ENCODE measurements at places on chromosomes 1 and 21.

GRCh38 chr1:221117548-221117951 is 238.3 kb downstream of the HLX start:
- DNase-seq: no peak

DNA sequence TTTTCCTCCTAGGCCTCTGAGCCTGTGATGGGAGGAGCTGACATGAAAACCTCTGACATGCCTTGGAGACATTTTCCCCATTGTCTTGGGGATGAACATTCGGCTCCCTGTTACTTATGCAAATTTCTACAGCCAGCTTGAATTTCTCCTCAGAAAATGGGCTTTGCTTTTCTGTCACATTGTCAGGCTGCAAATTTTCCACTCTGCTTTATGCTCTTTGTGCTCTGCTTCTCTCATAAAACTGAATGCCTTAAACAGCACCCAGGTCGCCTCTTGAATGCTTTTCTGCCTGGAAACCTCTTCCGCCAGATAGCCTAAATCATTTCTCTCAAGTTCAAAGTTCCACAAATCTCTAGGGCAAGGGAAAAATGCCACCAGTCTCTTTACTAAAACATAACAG is 46.7 kb upstream of the TENT5C start:
- no peak for DNase-seq

DNA sequence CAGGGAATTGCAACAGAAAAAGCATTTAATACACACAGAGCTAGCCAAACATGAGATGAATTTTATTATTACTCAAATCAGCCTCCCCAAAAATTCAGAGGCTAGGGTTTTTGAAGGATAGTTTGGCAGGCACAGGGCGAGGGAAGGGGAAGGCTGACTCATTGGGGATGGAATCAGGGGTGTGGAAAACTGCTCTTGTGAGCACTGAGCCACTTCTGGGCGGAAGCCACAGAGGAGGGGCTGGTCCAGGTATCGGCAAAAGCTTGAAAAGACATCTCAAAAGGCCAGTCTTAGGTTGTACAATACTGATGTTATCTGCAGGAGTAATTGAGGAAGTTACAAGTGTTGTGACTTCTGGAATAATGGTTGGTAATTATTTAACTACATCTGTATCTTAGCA is 109.4 kb downstream of the TLR5 start:
- no peak for DNase-seq

GRCh38 chr1:36176106-36176949 is 20.4 kb downstream of the MAP7D1 start:
- no peak for DNase-seq

DNA sequence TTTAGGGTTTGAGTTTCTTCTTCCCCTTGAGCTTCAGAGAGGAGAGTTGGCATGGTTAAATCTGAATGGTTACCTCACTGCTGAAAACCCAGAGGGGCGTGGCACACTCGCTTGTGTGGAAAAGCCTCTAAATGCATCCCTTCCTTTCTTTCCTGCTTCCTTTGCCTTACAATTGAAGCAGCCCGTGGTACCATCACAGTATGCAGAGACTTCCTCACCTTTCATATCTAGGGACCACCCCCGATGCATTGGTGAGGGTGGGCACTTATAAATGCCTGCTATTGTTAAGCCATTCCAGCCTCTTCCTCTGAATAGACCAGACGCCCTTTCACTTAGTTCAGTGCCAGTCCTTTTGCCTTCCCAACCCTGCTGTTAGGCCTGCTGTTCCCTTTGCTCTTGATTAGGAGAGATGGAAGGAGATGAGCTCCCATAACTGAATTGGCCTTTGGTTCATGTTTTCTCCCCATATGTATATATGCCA is 21.9 kb upstream of the LAX1 start:
- no peak for DNase-seq

GRCh38 chr1:39427912-39428311 is 63.5 kb upstream of the BMP8A start:
- no peak for DNase-seq

DNA sequence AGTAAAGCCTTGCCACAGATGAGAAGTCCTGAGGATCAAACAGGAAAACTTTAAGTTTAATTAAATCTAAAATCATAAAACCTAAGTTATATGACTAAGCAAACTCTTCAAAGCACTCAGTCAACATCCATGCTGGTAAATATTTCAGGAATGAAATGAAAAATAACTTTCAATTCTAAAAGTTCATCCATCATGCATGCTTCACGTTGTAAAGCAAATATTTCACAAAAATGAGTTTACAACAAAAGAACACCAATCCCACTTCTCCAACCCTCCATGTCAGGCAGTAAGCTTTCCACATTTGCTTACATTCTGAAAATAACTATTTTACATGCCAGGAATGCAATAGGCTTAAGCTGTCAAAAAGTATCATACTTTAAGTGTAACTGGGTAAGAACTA is 16.8 kb downstream of the APP start:
- no peak for DNase-seq

- DNase-seq: no peak
These were observed 882.4 kb upstream of the ADGRL2 start for GRCh38 chr1:80918380-80918779.

GRCh38 chr21:21114461-21114860 is 116.3 kb downstream of the NCAM2 start:
- no peak for DNase-seq

GRCh38 chr1:209871430-209871829 is 43.7 kb downstream of the UTP25 start:
- DNase-seq: no peak

DNA sequence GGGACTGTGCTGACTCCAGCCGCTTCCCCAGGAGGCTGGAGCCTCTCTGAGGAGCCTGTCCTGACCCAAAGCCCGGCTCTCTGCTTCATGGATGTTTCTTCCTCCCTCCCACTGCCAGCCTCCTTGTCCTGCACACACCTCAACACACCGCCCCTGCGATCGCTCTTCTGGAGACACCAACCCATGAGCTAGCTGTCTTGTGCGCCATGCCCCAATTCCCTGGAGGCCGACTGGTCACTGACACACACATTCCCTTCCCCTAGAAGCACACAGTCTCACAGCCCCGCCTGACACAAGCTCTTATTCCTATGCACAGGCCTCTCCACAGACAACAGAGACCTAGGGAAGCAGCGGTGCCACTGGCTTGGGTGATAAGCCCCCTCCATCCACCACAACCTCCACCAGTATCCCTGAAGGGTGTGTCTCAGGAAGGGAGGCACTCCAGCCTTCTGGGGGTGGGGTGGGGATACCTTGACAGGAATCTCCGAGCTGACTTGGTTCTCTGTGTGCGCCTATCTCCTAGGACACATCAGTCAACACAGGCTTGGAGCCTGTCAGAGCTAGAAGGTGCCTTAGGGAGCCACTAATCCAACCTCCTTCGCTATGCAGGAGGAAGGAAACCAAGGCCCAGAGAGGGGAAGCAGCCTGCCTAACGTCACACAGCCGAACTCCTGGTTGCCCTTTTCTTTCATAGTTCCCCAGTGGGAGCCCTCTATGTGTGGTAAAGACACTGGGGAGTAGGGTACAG is 31.1 kb downstream of the AHDC1 start:
- DNase-seq: no peak

DNA sequence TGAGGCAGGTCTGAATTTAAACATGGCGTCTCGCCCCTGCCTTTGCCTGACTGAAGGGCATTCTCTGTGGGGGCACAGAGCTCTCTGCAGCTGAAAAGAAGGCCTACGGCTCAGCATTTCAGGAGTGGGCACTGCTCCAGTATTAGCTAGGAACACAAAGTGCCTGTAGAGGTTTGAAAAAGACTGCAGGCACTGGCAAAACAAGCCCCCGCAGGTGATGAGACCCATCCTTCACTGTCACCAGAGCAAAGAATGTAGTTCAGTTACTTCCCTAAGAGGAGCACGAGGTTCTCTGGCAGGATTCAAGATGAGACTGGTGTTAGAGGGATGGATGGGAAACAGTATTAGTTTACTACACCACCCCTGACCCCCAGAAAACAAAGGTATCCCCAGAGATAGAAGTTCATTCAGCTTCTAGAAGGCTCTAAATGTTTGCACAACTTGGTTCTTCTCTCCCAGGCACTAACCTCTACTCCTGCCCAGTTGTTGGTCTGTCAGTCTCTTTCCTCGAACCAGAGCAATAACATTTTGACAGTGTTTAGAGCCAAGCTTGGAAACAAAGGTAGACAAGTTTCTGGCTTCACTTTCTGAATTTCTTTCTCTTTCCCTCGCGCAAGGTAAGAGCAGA is 101.9 kb upstream of the KCNE2 start:
- no peak for DNase-seq

DNA sequence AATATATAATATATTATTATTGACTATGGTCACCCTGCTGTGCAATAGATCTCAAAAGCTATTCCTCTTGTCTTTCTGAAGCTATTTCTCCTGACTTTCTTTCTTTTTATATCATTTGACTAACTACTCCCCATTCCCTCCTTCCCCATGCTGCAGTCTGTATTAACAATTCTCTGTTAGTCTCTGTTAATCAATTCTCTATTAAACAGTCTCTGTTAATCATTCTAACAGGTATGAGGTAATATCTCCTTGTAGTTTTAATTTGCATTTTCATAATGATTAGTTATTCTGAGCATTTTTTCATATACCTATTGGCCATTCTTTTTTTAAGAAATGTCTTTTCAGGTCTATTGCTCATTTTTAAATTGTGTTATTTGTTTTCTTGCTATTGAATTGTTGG is 201.0 kb upstream of the B3GALT2 start:
- no peak for DNase-seq

All from CD4-positive, alpha-beta T cell treated with Interleukin-6 at 100 ng/mL for 8 hours (primary cell).